Heart left ventricle (tissue), 16 donors: ENCODE measurements at places on chromosomes 7 and 10.

GRCh38 chr7:149427096-149427680 lies 33.7 kb downstream of the ZNF777 start:
- DNase-seq: no peak

GRCh38 chr10:3776796-3777571 lies 8.0 kb downstream of the KLF6 start:
- no peak for DNase-seq

- no peak for DNase-seq
Observed at GRCh38 chr7:100567751-100568175, 5.9 kb downstream of the SAP25 start.

GRCh38 chr7:94057955-94058354 lies 53.8 kb upstream of the BET1 start:
- no peak for DNase-seq

- DNase-seq: no peak
Observed at GRCh38 chr10:67602268-67602950, 93.6 kb downstream of the CTNNA3 start.

DNA sequence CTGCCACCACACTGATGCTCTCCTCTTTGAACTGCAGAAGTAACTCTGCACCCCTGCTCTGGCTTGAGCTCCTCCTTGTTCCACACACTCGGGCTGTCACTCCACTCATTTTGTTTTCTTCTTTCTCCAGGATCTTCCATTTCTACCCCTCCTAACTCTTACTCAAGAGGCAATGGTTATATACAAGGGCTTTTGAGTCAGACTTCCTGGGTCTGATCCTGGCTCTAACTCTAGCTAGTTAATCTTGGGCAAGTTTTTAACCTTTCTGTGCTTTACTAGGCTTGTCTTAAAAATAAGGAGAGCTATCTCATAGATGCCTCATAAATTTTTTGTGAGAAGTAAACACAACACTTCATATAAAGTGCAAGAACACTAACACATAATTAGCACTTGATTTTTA lies 45.3 kb upstream of the GNAI1 start:
- no peak for DNase-seq

- DNase-seq: no peak
Observed at GRCh38 chr10:85614981-85615380, 751.6 kb downstream of the GRID1 start.

GRCh38 chr7:50653126-50653864 lies 88.1 kb upstream of the DDC start:
- no peak for DNase-seq

DNA sequence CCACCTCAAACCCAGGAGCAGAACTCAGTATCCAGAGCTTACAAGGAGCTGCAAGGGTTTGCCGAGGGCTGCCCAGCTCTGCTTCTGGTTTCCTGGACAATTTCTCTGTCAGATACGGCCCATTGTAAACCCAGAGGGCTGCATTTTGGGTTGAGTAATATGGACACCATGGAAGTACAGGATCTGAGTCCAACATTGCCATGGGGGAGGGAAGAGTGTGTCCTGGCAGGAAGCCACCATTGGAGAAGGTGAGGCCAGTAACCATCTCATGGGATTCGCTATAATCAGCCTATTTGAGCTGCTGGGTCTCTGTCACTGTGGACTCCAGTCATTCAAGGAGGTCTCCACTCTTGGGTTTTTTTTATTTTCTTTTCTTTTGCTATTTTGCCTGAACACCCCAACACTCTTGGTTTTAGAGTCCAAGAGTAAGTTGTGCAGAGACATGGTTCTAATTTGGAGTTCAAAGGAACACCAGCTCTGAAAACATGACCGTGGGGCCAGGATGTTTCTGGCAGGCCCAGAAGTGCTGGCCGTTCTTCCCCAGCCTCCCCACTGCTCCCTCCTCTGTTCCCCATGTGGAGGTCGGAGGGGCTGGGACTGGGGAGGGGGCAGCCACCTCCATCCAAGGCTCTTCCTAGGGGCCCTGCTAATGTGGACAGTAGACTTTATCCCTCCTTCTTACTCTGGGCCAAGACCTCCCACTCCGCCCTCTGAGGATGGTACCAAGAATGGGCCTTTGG lies 46.2 kb downstream of the CHST3 start:
- no peak for DNase-seq
